Stimulated activated CD4-positive, alpha-beta T cell treated with anti-CD3 and anti-CD28 coated beads, Interleukin-2, amount 100 ng/mL, for 24 hours (primary cell): ENCODE measurements at places on chromosomes 6 and 20.

DNA sequence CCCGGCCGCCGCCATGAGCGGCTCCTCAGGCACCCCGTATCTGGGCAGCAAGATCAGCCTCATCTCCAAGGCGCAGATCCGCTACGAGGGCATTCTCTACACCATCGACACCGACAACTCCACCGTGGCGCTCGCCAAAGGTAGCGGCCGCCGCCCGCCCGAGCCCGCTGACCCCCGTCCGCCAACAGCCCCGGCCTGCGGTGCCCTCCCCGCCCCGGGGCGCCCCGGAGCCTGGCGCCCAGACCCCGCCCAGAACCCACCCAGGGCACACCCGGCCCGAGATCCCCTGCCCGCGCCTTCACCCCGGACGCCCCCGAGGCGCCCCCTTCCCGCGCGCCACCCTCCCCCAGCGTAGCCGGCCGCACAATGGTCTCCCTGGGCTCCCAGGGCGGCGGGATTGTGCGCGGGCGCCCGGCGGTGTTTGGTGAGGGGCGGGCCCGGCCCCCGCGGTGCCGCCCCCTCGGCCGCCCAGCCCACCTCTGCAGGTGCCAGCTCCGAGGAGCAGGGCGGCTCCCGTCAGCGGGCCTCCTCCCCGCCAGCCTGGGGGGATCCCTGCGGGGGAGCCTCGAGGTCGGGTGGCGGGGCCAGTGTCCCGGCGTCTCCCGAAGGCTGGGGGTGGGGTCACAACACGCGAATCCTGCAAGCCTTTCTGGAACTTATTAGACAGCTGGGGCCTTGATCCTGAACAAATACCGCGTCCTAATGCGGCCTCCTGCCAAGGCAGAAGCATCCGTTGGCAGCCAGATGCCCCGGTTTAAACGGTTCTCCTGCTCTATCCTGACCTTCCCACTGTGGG, 577 bp downstream of the LSM14B start:
- DNase-seq: peak; percentile 36

- DNase-seq: no peak
Observed at GRCh38 chr6:144162977-144163376, 12.7 kb downstream of the STX11 start.

DNA sequence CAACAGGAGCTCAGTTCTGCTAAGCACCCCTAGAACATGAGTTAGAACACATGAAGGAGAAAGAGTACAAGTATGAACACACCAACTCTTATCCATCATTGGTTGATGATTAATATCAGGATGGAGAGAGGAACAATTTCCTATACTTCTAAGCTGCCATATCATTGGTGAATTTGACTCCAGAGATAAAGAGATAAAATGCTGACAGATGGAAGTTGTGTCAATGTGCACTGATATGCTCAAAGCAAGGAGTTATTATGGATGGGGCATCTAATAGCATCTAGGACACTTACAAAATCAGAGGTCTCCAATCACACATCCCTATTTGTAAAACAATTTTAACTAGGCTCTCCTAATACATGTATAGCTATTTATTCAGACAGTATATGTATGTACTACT, 145.4 kb downstream of the BFSP1 start:
- DNase-seq: no peak

DNA sequence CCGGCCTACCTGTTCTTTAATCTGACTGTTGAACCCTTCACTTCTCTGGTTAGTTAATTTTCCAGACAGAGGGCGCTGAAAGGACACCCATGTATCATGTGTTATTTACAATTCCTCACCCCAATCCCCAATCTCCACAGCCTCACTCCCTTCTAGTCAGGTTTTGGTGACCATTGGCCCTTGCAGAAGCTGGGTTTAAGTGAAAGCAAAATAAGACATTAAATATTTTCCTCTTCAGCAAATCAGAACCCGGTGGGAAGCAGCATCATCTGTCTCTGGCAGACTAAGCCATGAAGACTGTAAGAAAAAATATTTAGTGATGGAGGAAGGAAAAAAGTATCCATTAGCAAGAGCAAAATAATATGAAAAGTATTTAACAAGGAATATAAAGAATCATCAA, 9.4 kb upstream of the HLA-DQA1 start:
- DNase-seq: no peak

DNA sequence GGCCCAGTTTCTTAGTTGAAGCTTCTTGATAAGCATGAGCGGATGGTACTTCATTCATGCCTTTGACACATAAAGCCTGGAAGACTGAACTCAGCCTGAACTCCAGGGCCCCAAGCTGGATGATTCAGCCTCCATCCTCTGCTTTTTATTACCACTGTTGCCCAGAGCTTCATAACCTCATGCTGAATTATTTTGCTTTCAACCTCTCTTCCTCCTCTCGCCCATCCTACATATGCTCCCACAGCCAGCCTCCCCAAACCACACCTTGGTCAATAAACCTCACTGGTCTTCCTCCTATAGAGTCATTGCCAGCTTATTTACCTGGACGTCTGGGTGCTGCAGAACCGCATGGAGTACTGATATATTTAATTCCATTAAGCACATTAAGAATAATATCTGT, 59.4 kb downstream of the SLC35B3 start:
- DNase-seq: no peak

DNA sequence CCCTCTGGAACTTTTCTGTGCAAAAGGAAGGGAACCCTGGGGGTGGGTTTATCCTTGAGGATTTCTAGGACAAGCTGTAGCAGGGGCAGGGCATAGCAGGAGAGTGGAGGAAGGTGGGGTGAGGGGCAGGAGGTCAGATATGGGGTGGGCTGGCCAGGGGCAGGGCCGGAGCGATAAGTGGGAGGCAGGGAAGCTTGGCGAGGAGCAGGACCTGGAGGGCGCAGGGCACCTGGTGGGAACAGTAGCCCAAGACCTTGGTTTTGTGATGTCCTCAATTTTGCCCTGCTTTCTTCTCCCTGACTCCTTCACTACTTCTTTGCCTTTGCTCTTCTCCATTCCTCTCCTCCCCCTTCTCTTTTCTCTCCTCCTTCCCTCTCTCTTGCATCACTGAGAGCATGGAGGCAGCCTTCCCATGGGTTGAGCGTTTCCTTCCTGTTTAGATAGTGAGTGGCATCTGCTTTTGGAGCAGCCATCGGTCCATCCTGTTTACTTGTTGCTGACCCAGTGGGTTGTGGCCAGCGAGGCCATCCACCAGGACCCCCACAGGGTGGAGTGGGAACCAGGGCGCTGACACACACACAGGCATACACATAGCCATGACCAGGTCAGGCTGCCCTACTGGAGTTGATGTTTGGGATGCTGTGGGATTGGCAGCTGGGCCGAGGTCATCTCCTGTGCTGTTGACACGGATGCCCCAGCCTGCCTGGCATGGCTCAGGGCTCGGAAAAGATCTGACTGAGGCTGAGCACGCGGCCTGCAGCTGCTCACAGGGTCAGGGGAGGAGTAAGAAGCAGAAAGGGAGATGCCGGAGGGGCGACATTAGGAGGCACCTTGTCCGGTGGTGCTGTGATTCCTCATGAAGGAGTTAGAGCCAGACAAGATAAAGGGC, 121.0 kb upstream of the RNF24 start:
- DNase-seq: no peak

DNA sequence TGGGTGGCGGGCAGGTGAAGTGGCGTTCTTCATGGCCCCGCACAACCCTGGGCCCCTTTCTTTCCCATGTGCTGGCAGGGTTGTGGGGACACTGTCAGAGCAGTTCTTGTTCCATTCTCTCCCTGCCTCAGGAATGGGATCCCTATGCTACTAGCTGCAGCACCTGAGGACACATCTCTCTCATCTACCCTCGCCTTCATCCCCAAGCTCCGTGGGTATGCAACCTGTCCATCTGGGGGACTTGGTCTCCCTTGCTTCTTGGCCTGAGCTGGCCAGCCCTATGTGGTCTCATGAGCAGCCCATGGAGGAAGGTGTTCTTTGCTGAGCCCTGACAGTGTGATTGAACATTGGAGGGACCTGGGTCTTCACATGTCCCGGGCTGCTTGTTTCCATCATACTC, 24.2 kb downstream of the CST9L start:
- no peak for DNase-seq

DNA sequence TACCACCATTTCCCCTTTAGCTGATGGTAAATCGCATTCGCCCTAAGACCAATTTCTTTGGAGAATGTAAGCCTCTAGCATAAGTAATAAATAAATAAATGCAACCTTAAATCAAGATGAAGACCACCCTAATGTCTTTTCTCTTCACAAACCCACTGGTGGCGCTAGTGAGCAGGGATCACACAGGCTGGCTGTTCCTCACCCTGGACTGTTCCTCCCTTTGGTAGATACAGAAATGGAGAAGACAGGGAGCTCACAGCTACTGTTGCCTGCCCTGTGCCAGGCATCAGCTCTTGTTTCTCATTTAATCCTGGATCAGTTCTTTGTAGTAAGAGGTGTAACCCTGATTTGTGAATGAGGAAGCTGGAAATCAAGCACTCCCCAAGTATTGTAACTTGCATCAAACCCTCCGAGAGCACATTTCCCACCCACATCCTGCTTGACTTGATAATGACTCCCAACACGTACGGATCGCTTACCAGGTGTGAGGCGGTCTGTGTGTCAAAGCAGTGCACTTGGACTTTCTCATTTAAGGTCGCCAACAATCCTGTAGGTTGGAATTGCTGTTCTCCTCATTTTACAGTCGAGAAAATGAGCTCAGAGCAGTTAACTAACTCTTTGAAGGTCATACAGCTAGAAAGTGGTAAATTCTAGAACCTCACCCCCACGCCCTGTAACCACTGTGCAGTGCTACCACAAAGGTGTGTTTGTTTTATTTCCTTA, 236.1 kb downstream of the TSHZ2 start:
- peak; percentile 14 for DNase-seq

- DNase-seq: no peak
Observed at GRCh38 chr6:112087916-112088315, 525 bp downstream of the FAM229B start.
